ENCODE measurements at places on chromosomes 2 and 18.
A peak's percentile ranks its signal among the peaks of the same experiment; 100 is the strongest.

- no peak for DNase-seq
Measured at GRCh38 chr2:241033994-241034393, 35.6 kb downstream of the SNED1 start.

DNA sequence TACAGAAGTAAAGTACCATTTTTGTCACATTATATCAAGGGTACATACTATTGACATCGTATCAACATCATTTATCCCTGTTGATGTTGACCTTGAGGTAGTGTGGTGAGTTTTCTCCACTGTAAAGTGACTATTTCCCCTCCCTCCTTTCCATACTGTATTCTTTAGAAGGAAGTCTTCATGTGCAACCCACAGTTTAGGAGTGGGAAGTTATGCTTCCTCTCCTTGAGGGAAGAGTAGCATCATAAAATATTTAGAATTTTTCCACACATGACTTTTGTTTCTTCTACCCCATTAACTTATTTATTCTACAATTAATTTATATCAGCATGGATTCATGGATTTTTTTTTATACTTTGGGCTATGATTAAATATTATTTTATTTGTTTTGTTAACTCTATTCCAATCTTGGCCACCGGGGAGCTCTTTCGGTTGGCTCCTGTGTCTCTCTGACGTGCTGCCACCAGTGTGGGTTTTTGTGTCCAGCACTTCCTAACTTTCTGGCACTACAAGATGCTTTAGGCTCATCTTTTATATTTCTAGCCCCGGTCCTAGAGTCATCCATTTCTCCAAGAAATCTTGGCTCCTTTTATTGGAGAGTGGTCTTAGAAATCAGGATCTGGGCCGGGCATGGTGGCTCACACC is 19.0 kb downstream of the AQP12B start:
- no peak for DNase-seq

- no peak for DNase-seq
Measured at GRCh38 chr18:79488311-79489050, 92.8 kb downstream of the NFATC1 start.

DNA sequence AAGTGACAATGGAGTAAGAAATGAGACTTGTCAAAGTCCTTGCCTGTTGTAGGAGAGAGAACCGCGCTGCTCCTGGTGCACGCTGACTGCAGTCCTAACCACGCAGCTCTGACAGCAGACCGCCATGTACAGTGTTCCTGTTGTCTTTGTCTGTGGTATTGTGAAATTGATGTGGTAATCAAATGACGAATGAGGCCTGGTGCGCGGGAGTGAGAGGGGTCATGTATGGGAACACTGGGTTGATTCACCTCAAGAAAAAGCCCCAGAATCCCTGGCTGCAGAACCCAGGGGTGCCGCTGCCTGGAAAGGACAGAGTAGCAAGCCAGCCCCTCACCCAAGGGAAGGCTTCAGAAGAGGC is 64.0 kb downstream of the INPP4A start:
- DNase-seq, result no peak

- DNase-seq, result no peak
Measured at GRCh38 chr2:83003555-83003954, 1455.5 kb downstream of the SUCLG1 start.

DNA sequence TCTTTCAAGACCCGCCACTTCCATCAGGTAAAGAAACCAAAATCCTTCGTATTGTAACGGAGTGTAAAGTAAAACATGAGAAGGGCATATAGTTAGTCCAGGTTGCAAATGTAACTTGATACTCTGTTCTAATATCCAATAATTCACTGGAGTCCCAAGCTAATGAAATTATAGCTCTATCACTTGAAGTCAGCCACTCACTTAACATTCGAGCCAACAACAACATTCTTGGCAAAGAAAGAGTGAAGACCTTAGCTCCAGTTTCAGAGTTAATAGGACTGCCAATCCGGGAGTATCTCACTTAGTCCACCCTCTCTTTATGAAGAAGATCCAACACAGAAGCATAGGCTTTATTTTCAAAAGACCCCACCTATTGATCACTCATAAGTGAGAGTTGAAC is 298.0 kb upstream of the SOX11 start:
- DNase-seq, result peak; percentile 70

GRCh38 chr2:45905632-45905958 is 254.1 kb downstream of the PRKCE start:
- DNase-seq, result no peak

DNA sequence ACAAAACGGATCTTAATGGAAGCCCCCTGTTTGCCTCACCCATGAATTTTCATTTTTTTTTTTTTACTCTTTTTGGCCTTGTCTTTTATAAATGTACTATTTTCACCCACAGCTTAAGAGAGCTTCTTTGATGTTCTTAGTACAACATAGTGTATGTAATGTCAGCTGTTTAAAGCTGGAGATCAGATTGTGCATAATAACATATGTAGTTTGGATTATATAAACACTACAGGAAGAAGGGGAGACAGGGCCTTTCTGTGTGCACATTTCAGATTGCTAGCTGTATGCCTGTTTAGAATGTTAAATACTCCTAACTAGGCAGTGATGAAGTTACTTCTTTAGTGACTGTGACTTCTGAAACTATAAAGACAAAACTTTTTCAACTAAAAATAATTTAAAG is 2.1 kb upstream of the TANC1 start:
- no peak for DNase-seq

DNA sequence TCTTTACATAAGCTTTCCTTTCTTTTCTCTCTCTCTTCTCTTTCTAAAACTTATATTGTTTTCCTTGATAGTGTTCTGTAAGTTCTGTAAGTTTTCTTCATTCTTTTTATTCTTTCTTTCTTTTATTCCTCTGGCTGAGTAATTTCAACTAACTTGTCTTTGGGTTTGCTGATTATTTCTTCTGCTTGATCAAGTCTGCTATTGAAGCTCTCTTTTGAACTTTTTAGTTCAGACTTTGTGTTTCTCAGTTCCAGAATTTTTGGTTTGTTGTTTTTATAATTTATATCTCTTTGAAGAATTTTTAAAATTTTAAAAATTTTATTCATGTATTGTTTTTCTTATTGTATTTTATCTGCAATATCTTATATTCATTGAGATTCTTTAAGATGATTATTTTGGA is 795.8 kb upstream of the SALL3 start:
- DNase-seq, result no peak

DNA sequence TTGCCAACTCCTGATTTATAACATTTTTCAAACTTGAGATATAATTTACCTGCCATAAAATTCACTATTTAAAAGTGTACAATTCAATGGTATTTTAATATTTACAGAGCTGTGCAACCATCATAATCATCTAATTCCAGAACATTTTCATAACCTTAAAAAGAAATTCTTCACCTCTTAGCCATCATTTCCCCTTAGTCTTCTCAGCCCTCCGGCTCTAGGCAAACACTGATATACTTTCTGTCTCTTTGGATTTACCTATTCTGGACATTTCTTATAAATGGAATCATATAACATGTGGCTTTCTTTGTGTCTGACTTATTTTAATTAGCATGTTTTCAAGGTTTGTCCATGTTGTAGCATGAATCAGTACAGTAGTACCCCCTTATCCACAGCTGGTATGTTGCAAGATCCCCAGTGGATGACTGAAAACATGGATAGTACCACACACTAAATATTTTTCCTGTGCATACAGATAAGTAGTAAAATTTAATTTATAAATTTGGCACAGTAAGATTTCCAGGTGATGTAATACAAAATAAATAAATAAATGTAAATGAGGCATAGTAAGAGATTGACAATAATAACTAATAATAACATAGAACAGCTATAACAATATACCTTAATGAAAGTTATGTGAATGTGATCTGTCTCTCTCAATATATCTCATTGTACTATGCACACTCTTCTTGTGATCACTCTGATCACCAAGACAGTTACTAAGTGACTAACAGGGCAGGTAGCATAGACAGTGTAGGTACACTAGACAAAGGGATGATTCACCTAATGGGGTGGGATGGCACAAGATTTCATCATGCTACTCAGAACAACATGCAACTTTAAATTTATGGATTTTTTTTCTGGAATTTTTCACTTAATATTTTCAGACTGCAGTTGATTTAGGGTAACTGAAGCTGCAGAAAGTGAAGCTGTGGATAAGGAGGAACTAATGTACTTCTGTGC is 73.1 kb downstream of the RAB3GAP1 start:
- no peak for DNase-seq

DNA sequence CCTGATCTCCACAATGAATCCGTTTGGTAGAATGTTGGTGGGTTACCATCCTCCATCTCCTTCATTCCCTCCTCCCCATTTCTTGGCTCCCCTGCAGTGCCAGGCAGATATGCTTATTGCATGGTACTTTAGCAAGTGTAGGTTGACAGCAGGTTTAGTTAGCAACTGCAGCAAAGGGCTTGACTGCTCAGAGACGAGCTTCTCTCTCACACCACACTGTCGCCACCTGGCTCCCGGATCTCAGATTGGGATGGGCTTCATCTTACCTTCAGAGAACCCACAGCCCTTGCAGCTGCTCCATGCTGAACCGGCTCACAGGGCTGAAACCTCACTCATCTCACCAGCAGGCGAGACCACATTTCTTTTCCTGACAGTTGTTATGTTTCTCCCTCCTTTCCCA is 88.8 kb downstream of the VWA3B start:
- peak; percentile 53 for DNase-seq

- no peak for DNase-seq
Measured at GRCh38 chr2:177670791-177671535, 278.4 kb downstream of the AGPS start.

DNA sequence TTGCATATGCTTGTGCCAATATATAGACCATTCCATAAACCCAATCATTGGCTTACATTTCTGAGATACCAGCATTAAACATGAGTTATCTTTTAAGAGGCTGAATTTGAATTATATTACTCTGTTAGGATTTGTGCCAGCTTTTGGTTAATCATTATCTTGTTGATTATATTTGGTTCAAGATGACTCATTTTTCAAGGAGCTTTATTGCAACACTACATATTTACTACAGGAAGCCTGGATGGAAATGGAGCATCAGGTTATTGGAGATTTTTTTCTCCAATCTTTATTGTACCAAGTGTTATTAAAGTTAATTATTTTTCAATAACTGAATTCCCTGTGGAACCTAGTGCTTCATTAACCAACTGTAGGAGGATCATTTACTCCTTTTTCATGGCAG is 26.4 kb downstream of the EML4 start:
- no peak for DNase-seq

- DNase-seq, result no peak
Measured at GRCh38 chr2:54073796-54074195, 41.6 kb upstream of the ACYP2 start.

- DNase-seq, result no peak
Measured at GRCh38 chr2:133633881-133634409, 65.7 kb upstream of the NCKAP5 start.

DNA sequence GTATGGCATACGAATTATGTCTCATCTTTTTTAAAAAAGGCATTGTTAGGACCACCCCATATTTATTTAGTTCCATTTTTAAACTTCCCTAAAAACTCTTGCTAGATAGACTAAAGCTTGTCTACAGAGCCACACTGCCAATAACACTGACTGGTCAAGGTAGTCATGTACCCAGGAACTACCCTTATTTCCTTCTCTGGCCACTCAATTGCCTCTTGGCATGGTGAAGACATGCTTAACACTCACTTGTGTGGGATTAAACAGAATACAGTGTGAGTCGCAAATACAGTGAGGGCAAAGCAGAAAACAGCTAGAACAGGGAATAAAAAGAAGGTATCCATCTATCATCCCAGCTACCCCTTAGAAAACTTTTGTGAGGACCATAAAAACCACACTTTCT is 57.4 kb downstream of the KCNG3 start:
- DNase-seq, result no peak

- no peak for DNase-seq
Measured at GRCh38 chr2:167271932-167272331, 383.7 kb downstream of the XIRP2 start.

GRCh38 chr2:202165945-202166344 is 72.5 kb downstream of the SUMO1 start:
- DNase-seq, result no peak

- peak; percentile 7 for DNase-seq
Measured at GRCh38 chr2:210592726-210593125, 36.3 kb downstream of the CPS1 start.

DNA sequence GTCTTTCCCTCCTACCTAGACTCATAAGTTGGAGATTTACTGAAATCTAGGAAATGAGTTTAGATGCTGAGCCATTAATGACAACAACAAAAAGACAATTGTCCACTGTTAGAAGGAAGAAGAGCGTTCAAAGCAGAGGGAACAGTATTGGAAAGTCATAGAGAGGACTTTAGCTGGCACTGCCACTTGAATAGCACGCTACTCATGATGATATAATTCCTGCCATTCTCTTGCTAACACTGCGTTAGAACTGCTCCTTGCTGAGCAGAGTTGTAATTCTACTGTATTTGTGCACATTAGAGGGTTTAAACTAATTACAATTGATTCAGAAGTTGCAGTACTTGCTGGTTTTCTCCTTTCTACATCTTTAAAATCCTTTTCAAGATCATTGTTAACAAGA is 9.0 kb upstream of the AFTPH start:
- no peak for DNase-seq

GRCh38 chr2:145032791-145033190 is 512.9 kb upstream of the ZEB2 start:
- no peak for DNase-seq

GRCh38 chr2:70772486-70773155 is 4.6 kb upstream of the ADD2 start:
- no peak for DNase-seq

DNA sequence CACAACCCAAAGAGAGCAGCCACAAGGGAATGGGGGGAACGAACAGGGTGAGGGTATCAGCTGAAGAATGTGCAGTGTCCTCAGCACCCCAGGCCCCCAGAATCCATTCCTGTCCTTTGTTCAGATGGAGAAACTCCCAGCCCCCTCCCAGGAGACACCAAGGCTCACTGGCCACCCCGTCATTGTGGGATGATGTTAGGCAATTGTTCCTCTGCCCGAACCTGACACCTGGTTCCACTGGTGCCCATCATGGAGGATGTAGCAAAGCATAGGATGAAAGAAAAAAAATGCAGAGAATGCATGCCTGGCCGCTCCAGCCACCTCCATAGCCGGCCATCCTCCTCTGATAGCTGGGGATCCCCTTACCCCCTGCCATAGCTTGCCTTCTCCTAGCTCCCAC is 197.3 kb upstream of the TWIST2 start:
- DNase-seq, result no peak
